ENCODE measurements at places on chromosomes 5 and 9.
A peak's percentile ranks its signal among the peaks of the same experiment; 100 is the strongest.

GRCh38 chr9:121328876-121329681 is 41.0 kb downstream of the STOM start:
- no peak for DNase-seq

DNA sequence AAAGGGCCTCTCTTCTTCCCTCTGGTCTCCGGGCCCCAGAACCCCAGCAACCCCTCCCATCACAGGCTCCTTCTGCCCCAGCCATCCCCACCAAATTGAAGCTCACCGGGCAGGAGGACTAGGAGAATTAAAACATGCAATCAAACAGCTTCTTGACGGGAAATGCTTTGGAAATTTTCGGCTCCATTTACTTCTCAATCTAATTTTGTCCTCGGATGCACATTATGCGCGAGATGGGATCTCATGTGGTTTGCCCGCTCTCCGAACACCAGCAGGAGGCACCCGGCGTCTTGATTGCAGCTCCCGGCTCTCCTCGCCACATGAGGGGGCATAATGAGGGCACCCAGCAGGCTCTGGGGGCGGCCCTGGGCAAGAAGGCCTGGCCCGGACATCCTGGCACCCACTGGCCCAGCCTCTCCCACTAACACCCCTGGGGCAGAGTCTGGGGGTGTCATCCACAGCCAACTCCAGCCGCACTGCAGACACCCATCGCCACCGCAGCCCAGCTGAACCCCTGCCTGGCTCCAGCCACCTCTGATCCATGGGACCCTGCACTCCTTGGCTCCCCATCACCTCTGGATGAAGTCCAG is 135.5 kb downstream of the PAX5 start:
- no peak for DNase-seq

DNA sequence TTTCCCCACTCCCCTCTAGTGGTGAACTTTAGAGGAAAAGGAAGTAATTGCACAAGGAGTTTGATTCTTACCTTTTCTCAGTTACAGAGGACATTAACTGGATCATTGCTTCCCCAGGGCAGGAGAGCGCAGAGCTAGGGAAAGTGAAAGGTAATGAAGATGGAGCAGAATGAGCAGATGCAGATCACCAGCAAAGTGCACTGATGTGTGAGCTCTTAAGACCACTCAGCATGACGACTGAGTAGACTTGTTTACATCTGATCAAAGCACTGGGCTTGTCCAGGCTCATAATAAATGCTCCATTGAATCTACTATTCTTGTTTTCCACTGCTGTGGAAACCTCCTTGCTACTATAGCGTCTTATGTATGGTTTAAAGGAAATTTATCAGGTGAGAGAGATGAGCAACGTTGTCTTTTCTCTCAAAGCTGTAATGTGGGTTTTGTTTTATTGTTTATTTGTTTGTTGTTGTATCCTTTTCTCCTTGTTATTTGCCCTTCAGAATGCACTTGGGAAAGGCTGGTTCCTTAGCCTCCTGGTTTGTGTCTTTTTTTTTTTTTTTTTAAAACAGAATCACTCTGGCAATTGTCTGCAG is 25.3 kb downstream of the SLC22A5 start:
- no peak for DNase-seq

DNA sequence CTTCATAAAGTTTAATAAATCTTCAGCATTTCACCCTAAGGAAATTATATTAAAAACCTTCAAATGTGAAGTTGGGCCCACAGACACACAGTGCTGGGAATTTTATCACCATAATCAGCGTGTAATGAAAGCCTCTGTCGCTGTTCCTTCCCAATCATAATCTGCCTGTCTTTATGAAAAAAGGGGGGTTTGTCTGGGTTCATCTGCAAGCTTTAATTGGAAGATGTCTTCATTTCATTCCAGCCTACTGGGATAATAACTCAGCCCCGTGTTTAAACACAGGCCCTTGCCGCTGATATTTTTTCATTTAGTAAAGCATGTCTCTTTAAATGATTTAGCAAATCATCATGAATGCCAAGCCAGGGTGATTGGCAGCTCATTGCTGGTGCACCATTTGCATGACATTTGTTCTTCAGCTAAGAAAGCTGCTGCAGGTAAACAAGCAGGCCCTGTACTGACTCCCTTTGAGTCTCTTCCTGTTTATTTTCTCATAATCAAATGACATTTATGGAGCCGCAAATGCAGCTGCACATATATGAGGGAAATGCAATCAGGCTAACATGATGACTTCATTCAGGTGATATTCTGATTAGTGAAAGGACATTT is 362.9 kb upstream of the TLE4 start:
- DNase-seq: no peak

GRCh38 chr9:121305269-121305994 is 37.5 kb downstream of the GSN start:
- no peak for DNase-seq

DNA sequence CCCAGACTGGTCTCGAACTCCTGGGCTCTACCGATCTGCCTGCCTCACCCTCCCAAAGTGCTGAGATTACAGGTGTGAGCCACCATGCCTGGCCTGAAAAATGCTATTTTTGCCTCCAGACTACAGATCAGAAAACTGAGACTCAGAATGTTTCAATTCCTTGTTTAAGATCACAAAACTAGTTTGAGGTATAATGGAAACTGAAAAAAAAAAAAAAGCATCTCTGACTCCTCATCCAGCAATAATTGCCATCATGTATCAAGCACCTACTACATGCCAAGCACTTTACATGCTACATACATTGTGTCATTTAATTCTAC is 35.6 kb downstream of the PLAC8L1 start:
- DNase-seq: no peak

- DNase-seq: no peak
These were observed 135.7 kb downstream of the CACNA1B start for GRCh38 chr9:138013273-138013672.

DNA sequence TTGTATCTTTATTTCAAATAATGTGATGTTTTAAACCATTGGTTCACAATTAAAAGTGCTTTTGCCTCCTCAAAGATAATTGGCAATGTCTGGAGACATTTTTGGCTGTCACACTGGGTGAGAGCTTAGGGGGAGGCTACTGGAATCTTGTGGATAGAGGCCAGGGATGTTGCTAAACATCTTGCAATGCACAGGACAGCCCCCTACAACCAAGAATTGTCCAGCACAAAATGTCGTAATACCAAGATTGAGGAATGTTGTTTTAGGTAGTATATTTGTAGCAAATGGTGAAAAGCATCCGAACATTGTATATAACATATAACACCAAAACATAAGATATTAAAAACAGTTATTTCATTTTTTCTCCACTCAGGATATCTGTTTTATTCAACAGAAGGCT is 99.8 kb downstream of the SLC44A1 start:
- no peak for DNase-seq

DNA sequence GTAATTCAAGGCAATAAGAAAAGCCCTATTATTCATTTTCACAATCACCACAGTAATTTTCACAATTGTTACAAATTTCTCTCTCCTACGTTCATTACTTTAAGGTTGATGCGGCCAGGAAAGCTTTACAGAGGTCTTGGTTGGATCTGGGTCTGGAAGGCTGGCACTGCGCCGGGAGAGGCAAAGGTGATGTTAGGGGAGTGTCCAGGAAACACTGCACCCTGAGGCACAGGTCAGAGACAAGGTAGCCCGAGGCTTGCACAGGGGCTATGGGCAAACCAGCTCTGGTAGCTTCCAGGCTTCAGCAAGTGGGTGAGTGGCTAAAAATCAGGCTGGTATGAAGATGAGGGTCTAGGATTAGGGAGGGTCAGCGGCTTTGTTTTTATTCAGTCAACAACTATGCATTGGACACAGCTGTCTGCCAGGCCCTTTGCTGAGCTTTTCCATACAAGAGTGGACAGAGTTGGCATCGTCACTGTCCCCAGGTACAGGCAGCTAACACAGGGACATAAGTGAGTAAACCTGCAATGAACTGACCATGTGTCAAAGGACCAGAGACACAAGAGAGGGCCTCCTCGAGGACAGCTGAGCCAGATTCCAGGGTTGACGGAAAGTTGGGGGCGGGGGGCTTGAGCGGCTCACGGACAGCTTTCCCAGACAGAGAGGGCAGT is 12.4 kb upstream of the TENT4A start:
- DNase-seq: no peak

DNA sequence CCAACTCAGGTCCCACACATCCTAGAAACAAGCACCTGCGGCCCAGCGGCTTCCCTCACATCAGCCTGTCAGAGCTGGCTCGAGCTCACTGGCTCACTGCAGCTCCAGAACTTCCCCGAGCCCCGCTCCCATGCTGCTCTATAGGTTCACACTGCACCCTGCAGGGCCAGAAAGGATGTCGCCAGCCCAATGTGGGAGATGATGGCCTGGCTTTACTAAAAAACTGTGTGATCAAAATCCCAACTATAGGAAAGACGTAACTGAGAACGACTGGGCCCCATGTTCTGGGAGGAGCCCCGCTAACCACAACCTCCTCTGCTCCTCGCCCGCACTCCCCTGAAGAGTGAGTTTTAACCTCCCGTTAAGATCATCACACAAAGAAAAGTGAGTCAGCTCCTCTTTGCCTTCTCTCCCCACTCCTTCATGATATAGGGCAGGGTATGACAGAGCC is 4.6 kb downstream of the SURF4 start:
- no peak for DNase-seq

GRCh38 chr5:138974227-138975063 is 99.3 kb upstream of the LRRTM2 start:
- DNase-seq: no peak

GRCh38 chr9:4421847-4422246 is 68.4 kb upstream of the SLC1A1 start:
- no peak for DNase-seq

GRCh38 chr5:116738615-116739261 is 164.1 kb upstream of the SEMA6A start:
- no peak for DNase-seq

- DNase-seq: no peak
These were observed 120.9 kb downstream of the CCDC192 start for GRCh38 chr5:127824126-127824525.

DNA sequence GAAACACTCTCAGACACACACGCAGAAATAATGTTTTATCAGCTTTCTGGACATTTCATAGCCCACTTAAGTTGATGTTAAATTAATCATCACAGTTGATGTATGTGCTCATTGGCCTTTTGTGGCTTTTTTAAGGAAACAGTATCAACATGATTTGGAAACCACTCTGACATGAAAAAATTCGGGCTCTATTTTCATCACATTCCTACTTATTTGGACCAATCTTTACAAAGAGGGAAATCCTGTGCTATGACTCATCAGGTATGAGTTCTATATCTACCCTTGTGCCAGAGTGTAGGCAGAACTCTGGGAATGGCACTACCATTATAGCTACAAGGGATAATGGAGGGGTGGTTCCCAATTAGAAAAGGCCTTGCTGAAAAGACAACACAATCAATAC is 388.4 kb upstream of the PTGER4 start:
- DNase-seq: no peak

- no peak for DNase-seq
These were observed 626 bp upstream of the FST start for GRCh38 chr5:53479590-53480415.

- DNase-seq: no peak
These were observed 315.0 kb upstream of the TLE4 start for GRCh38 chr9:79256691-79257213.

DNA sequence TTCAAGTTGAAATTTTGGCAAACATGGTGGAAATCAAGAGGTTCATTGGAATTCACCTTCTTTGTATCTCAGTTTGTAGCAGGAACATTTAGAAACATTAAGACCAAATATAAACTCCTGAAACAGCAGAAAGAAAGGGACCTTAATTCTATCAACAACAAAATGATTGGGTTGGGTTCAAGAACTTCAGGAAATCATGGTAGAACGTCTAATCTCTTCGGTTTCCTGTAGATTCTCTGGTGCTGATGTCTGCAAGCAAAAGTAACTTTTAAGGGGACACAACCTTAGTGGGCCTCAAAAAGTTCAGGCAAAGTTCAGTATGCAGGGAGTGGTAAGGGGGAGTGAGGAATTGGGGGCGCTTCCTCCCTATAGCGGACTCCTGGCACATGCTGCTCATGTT is 3.4 kb downstream of the IL33 start:
- no peak for DNase-seq

GRCh38 chr5:179623906-179624741 is 653 bp upstream of the HNRNPH1 start:
- peak; percentile 57 for DNase-seq

- DNase-seq: no peak
These were observed 450.3 kb upstream of the CLINT1 start for GRCh38 chr5:158309088-158309807.

- DNase-seq: no peak
These were observed 22.9 kb downstream of the KIF2A start for GRCh38 chr5:62328772-62329491.

DNA sequence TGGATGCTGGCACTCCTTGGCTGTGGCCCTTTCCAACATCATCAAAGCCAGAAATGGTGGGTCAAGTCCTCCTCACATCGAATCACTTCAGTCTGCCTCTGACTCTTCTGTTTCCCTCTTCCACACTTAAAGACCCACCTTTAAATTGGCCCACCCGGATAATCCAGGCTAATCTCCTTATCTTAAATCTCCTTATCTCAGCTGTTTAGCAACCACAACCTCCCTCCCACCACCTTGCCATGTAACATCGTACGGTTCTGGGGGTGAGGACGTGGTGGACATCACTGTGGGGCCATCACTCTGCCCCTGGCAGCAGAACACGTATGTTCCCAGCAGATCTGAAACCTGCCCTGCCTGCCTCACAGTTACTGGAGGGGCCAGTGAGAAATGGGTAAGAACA is 11.5 kb downstream of the IGFBPL1 start:
- DNase-seq: no peak

- no peak for DNase-seq
These were observed 151.9 kb downstream of the NDUFS4 start for GRCh38 chr5:53712327-53712726.

DNA sequence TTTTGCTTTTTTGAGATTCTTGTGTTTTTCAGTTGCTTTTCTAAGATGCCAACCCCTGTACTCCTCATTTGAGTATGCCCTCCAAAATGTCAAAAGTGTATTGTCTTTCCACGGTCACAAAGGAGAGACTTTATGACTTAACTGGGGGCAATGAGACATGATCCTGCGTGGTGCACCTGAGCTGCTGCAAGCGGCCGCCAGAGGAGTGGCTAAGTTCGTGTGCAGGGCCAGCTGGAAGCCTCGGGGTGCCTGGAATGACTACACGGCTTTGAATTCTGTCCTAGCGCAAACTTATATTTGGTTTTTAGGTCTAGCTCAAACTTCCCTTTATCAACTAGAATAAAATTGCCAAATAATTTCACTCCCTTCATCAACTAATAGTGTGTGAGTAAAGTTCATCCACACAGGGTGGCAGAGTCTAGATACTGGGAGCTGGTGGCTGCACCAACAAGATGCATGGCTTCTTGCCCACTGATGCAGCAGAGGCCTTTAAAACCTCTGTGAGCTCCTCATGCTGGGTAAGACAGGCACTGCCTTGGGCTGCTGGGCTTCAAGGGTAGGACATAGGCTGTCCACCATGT is 4.7 kb downstream of the GADD45G start:
- DNase-seq: no peak

- peak; percentile 47 for DNase-seq
These were observed 87.5 kb upstream of the SSBP2 start for GRCh38 chr5:81838307-81838906.

- no peak for DNase-seq
These were observed 5.4 kb downstream of the PCAT7 start for GRCh38 chr9:94560237-94560636.
